Posterior cingulate gyrus (tissue), 11 donors: ENCODE measurements at places on chromosomes 3 and 15.

DNA sequence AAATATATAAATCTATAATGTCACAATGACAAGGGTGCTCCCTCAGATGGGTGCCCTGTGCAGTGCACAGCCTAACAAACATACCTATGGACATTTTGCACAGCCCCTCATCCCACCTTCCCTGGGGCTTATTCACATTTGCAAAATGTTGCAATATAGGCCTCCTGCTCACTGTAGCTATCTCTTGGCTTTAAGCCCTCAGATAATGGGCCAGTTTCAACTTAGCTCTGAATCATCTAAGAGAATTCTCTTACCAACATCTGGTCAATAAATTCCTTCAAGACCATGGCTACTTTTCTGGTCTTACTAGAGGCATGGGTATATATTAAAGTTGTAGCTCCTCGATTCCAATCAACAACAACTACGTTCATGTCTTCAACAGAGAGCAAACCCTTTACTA is 17.9 kb downstream of the LIPH start:
- no peak for DNase-seq

DNA sequence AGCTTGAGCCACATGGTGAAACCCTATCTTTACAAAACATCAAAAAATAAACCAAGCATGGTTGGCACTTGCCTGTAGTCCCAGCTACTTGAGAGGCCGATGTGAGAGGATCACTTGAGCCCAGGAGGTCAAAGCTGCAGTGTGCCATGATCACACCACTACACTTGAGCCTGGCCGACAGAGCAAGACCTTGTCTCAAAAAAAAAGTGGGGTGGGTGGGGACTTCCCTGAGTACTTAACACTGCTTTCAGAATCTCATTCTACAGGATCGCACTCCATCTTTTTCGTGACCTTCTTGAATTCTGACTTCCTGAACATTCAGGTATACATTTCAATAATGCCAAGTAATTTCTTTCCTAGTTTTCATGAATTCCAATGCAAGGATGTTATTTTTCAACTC is 91.3 kb downstream of the PDE8A start:
- no peak for DNase-seq

GRCh38 chr15:92706201-92706600 is 50.6 kb upstream of the FAM174B start:
- DNase-seq, result no peak

DNA sequence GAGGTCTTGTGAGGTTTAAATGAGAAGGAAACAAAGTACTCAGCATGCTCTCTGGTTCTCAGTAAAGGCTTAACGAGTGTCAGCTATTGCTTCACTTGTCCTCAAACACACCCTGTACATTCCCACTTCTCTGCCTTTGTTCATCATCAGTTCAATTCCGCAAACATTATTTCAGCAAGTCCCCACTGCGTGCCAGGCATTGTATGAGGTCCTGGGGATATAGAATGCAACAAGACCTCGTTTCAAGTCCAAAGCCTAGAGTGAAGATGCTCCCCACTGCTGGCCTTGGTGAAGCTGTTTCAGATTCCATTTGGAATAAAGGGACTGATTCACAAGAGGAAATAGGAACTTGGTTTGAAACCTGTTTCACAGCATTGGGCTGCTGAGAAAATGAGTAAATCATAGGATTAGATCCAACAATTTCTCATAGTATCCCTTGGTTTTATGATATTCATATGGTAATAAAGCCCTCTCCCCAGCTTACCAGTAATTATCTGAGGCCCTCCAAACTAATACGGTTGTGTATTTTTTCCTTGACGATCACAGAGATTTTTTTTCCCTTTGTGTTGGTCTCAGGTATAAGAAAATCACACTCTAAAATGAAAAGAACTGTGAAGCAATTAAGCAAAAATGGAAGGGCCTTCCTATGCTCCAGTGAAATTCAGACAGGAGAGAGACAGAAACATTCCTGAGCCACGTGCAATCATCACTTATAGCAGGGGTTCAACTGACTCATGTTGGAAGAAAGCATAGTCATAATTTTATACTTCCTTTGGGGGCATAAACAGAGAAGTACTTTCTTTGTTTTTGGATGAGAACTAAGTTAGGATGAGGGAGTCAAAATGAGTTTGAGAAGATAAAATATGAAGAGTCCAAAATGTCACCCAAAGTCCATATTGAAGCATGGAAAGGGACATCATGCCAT is 258.6 kb downstream of the RORA start:
- no peak for DNase-seq

GRCh38 chr3:365268-365667 is 168.7 kb downstream of the CHL1 start:
- no peak for DNase-seq

DNA sequence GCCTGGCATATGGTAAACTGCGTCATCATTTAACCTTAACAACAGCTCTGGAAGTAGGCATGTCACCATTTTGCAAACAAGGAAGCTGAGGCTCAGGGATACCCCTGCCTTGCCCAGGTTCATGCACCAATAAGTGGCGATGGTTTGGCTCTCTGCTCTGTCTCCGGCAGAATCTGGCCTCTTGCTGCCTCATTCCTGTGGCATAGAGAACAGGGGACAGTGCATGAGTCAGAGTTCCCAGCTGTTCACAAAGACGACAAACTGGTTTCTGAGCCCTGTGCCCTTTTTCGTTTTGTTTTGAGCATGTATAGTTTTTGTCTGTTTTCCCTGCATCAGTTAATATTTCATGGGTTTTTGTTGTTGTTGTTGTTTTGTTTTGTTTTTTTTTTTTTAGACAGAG is 236.8 kb downstream of the OPA1 start:
- no peak for DNase-seq

GRCh38 chr3:21989341-21990042 is 238.5 kb upstream of the ZNF385D start:
- no peak for DNase-seq

DNA sequence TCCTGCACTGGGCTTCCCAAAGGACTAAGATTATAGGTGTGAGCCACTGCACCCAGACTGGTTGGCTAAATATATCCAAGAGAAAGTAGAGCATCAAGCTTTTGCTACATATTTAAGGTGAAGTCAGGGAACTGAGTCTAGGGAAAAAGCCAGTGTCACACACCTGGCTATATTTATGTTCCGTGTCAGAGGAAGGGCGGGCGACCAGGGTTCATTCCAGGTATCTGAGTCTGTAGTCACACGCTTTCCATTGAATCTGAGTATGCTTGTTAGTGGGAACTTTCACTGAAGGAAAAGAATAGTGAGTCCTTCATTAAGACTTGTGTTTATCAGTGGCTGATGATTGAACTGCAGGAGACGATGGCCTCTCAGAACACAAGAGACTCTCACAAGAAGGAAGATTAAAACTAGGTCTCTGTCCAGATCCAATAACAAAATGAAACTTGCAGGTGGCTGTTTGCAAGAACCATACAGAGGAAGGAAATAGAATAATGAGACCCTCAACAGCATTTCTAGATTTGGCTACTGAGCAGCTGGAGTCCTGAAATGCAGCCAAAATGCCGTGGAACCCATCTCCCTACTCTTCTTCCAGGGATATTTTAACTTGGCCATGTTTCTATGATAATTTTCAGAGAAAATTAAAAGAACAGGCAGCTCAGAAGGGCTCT is 276.3 kb downstream of the THSD4 start:
- DNase-seq, result no peak

- no peak for DNase-seq
Observed at GRCh38 chr3:160455846-160456245, 6.3 kb upstream of the TRIM59 start.

GRCh38 chr15:80660119-80660518 is 35.0 kb upstream of the ABHD17C start:
- no peak for DNase-seq

DNA sequence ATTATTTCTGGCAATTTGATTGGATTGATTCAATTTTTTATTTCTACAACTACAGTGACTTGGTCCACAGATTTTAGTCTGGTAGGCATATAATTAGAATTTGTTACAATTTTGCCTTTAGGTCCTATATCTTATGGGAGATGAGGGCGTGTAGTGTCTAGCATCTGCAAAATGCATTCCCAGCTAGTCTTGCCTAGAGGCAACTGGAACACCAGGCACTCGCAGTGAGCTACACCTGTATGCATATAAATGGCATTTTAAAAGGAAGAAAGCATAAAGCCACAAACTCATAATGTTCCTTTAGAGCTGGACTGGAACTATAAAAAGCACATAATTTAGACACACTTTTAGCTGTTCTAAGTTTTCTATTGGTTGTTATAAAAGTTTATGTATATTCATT is 17.9 kb upstream of the SPPL2A start:
- no peak for DNase-seq

GRCh38 chr15:39434751-39435238 is 146.1 kb upstream of the THBS1 start:
- no peak for DNase-seq

DNA sequence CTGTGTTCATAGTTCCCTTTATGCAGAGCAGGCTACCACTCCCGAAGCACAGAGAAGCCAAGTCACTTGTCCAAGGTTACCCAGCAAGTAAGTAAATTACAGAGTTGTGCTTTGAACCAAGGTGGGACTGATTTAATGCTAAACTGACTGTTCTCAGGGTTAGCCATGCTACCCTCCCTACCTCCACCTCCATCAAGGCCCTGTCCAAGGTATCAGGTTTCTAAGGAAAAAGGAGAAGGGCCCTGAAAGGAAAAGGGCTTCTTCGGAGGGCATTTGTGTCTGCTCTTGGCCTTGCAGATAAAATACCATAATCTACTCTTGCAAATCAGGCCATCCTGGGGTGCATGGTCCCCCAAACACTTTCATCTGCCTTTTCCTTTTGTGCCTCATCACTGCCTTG is 288.1 kb upstream of the LRRFIP2 start:
- DNase-seq, result no peak

DNA sequence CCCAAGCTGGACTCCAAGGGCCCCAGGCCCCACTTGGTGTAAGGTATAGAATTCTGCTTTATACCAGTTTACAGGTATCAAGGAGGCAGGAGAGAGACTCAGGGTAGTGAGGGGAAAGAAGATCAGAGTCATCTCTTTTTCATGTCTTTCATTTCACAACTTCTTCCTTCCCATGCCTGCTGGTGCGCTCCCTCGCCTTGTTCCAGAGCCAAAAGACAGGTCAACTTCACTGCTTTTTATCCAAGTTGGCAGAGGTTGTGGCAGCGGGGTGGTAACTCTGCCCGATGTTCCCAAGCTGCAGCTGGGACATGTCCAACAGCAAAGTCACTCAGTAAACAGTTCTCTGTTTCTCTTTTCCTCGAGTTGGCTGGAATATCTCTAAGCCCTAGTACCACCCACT is 86.3 kb upstream of the TCF12 start:
- DNase-seq, result peak; percentile 92

GRCh38 chr15:29270169-29270955 is 740 bp upstream of the NSMCE3 start:
- DNase-seq, result no peak

DNA sequence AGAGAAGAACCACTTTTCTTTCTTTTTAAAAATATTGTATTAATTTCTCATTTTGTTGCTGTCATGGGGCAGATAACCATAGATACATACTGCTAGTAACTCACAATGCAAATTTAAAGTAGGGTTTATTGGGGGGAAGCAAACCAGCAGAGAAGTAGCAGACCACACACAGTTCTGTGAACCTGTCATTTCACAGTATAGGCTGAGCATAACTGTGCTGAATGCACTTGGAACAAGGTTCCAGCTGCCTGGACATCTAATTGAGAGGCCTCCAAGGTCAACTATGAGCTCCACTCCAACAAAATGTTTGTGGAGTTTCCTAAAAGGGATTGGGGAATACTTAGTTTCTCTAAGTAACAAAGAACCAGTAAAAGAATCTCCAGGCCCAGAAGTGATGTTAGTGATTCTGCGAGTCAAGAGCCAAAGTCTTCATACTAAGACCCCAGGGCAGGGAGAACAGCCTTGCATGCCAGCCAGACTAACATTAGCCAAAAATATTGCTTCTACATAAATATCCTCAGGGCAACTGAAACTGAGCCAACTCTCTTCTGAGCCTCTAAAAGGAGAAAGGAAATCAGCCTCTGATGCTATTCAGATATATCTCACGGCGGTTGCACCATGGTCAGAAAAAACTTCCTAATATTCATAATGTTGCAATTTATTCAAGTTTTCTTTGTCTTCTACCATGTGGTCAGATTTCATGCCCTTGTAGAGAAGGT is 856.4 kb upstream of the ALCAM start:
- no peak for DNase-seq

DNA sequence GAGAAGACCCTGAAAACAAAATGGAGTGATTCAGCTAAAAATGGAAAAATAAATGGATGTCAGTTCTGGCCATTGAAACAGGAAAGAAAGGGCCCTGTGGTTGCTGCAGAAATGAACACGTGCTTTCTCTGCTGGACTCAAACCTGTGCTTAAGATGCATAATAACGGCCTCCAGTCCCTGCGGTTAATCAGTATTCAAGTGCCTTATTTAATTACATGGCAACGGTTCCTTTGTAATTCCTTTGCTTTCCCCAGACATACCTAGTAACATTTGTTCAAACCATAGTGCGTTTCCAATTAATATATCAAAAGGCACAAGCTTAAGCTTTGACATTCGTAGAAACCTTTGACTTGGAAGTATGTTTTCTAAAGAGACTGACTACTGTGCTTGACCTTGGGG is 428.3 kb downstream of the GABRG3 start:
- no peak for DNase-seq

DNA sequence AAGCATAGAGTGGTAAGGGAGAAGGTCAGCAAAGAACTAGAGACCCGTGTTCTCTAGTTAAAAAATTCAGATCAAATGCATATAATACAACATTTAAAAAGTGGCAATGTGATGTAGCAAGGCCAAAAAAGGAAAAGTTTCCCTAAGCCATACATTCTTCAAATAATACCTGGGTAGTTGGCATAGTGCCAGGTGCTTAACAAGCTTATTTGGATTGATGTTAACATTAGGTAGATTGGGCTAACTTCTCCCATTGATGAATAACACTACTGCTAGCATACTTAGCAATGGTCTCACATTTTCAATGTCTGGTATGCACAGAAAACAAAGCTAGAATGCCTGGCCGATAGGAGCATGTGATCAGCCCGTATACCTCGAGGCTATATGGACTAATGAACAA is 283.6 kb upstream of the RARB start:
- no peak for DNase-seq

DNA sequence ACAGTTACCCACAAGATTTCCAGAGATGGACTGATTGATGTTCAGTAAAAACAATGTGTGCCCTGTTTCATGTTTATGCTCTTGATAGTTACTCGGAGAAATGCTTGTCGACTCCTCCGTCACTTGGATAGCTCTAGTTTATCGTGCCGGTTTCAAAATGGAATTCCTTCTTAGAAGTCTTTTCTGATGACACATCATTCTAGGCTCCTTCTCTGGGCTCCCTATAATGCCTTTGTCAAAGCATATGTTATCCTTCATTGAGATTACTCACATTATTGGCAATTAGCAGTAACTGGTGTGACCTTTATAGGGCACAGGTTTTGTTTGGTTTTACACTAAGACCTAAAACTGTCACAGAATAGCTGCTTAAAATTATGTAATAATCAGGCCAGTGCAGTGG is 201.8 kb downstream of the CNTN6 start:
- no peak for DNase-seq
